ENCODE measurements at places on chromosomes 12 and 14.

- DNase-seq, result no peak
These were observed 34.4 kb upstream of the EPS8 start for GRCh38 chr12:15823360-15824128.

GRCh38 chr14:101082436-101083384, 179.2 kb upstream of the RTL1 start:
- peak; percentile 37 for DNase-seq

- DNase-seq, result no peak
These were observed 1.3 kb upstream of the TWF1 start for GRCh38 chr12:43807386-43807785.

GRCh38 chr14:40691066-40691465, 915.6 kb upstream of the LRFN5 start:
- no peak for DNase-seq

DNA sequence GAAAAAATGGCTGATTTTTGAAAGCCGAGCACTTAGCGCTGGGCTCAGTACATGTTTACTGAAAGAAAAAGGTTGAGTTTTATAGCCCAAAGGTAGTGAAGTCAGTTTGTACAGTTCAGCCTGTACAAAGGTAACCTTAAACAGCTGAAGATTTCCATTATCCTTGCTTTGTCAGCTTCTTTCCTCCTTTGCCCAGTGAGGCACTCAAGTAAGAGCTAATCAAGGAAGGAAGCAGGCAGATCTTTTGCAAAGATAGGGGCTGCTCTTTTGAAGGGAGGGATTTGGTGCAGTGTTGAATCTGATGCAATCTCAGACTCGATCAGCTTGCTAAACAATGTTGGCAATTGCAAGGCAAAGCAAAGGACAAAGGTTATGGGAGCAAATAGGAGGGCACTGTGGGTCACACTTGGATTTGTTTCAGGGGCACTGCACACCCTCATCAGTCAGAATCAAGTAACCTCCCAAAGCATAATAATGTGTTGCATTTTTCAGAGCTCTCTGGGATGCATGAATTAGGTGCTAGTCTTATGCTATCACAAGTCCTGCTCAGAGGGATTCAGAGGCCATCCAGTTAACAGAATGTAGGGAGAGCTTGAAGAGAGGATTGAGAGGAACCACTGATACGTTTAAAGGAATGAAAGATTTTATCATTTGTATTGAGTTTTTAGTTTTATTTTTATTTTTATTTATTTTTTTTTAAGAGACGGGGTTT, 44.4 kb downstream of the ANO6 start:
- DNase-seq, result no peak

DNA sequence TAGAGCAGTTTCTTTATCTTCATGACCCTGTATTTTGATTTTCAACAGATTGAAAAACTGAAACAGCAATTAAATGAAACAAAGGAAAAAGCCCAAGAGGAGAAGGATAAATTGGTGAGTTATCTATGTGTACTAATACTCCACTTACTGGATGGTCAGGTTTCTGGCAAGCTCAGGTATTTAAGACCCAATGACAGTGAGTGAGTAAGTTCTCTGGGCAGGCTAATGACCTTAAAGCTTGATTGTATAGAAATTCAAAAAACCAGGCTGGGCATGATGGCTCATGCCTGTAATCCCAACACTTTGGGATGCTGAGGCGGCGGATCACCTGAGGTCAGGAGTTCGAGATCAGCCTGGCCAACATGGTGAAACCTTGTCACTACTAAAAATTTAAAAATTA, 10.0 kb downstream of the BBOF1 start:
- no peak for DNase-seq

- DNase-seq, result no peak
These were observed 3.0 kb upstream of the ZC3H14 start for GRCh38 chr14:88559852-88560251.

DNA sequence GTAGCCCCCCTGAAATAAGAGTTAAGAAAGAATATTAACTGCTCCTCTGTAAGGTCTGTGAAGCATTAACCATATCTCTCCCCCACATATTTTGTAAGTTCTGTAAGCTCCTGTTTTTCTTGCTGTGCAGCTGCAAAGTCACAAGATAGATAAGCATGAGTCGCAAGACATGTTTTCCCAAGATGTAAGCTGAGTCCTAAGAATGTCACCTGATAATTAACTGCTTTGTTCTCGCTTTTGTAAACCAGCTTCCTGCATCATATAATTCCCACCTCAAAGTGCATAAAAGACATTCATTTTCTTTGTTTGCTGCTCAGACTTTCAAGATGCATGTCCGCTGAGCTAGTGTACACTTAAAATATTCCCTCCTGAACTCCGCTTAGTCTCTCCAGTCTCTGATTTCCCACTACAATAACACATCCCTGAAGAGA, 27.0 kb upstream of the PHC1 start:
- DNase-seq, result no peak

DNA sequence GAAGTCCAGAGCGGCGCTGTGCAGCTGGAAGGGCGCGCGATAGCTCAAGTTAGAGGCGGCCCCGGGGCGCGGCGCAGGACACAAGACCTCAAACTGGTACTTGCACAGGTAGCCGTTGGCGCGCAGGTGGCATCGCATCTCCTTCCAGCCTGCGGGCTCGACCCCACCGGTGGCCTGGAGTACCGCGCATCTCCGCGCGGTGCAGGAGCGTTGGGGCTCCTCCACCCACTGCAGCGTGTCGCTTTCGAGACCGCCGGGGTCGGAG, 553 bp downstream of the CLEC14A start:
- DNase-seq, result no peak

DNA sequence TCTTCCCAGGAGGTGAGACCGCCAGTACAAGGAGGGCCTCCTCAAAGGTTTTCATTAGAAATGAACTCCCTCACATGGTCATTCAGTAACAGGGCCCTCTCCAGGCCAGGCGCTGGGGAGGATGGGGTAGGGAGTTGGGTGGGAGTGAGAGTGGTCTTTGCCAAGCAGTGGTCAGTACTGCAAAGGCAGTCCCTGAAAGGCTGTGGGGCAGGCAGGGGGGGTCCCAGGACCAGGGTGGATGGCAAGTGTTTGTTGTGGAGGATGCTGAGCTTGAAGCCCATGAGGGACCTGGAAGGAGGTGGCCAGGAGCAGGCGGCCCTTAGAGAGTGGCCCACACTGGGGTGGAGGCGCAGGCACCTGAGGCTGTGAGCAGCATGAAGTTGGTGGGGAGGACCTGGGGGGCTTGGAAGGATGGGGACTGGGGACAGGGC, 26.1 kb downstream of the CEP170B start:
- DNase-seq, result no peak

DNA sequence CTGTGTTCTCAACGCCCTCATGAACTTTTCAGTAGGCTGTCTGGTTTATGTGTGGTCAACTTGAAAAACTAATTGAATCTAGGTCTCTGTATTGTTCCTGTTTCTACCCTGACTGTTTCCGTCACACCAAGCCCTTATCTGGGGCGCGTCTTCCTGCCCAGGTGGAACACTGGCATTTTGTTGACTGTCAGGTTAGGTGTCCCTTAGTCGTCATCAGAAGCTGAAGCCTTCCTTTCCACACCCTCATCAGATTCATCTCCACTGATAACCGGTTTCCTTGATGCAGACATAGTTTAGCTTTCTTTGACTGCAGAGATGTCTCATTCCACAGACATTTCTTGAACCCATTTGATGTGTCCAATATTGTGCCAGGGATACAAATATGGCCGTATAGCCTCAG, 96.5 kb downstream of the DUSP16 start:
- no peak for DNase-seq

DNA sequence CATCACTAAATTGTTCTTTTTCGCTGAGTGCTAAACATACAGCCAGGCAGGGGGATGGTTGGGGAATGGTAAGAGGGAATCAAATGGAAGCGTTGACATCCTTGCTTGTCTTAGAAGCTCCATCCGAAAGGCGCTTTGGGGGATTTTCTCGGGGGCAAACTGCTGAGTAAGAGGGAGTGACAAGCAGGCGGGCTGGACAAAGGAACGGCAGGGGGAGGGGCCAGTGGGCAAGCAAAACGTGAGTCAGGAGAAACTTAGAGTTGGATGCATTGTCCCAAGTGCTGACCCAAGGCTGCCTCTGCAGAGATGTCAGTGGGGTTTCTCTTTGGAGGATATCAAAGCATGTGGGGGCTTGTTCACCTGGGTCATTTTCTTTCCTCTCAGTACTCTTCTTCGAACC, 480.5 kb downstream of the VRK1 start:
- DNase-seq, result no peak

DNA sequence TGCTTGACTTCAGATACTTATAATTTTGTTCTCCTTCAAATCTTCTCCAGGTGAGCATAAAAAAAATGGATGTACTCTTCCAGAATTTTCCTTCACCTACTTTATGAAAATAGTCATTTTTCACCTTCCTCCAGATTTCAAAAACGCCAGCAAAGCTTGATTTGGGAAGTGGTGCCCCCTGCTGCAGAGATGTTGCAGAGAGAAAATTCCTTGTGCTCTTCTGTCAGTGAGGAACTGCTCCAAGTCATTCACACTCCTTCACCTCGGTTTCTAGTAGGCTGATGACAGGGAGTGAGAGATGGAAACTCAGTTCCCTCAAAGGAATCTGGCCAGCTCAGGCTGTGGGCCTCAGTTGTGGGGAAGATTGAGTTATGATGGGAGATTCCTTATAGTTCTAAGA, 24.2 kb upstream of the RNASE3 start:
- no peak for DNase-seq

DNA sequence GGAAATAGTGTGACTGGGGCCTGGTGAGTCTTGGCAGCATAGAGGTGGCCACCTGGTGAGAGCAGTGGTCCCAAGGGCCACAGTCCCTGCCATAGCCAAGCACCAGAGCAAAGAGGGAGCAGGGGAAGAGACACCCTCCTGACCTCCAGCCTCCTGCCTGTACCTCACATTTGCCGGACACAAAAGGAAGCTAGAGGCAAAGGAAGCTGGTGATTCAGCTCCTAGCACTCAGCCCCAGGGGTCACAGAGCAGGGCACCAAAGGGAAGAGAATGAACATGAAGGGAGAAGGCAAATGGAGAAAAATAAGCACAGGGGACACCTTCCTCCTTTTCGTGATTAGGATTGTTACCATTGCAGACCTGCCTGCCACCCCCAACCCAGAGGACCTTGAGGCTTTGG, 216.8 kb downstream of the ZFP36L1 start:
- DNase-seq, result no peak

- no peak for DNase-seq
These were observed 209.7 kb upstream of the NPAS3 start for GRCh38 chr14:32728976-32729375.

- DNase-seq, result no peak
These were observed 371.7 kb upstream of the KITLG start for GRCh38 chr12:88951860-88952561.

- no peak for DNase-seq
These were observed 37.7 kb downstream of the LRRC74A start for GRCh38 chr14:76863724-76864407.

DNA sequence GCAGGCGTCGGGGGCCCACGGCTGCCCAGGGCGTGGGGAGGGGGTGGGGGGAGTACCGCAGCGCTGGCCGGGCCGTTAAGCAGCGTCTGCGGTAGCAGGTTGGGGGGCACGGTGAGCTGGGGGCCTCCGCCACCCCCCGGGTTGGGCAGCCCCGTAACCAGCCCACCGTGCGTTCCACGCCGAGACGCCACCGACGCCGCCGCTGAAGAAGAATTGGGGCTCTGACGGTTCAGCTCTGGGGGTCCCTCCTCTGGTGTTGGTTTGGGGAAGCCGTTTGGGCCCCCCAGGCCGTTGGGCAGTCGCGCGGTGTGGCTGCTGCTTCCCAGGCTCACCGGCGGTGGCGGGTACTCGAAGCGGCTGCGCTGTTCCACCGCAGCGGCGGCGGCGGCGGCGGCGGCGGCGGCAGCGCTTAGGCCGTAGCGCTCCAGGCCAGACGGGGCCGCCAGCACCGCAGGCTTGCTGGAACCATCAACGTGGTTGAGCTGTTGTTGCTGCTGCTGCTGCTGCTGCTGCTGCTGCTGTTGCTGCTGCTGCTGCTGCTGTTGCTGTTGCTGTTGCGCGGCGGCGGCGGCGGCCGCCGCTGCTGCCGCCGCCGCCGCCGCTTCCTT, 1.5 kb downstream of the IRF2BPL start:
- DNase-seq, result no peak

DNA sequence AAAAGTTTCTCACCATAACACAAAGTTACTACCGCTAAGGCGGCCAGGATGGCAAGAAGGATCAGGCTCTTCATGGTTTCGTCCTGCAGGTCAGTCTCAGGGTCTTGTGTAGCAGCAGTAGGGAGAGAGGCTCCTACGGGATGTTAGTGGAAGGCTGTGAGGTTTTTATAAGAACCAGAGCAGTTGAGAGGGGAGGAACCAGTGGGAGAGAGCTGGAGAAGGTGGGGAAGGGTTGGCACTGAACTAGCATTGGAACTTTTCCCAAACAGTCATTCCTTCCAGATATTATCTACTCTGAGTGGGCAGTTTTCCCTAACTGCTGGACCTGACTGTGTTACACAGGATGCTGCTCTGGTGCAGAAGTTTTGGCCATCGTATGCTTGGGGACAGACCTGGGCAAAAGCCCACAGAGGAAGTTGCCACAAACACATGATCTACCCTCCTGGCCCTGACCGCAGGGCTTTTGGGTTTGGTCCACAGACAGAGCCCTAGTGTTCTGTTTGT, at the start of gene MGP:
Gene MGP, minus strand, starts transcription at position 137 of the 504 bp plus-strand sequence. Its CDS starts 63 bp downstream, at position 74.
- DNase-seq, result no peak

- DNase-seq, result no peak
These were observed 159.9 kb upstream of the HIF1A start for GRCh38 chr14:61535458-61535857.

DNA sequence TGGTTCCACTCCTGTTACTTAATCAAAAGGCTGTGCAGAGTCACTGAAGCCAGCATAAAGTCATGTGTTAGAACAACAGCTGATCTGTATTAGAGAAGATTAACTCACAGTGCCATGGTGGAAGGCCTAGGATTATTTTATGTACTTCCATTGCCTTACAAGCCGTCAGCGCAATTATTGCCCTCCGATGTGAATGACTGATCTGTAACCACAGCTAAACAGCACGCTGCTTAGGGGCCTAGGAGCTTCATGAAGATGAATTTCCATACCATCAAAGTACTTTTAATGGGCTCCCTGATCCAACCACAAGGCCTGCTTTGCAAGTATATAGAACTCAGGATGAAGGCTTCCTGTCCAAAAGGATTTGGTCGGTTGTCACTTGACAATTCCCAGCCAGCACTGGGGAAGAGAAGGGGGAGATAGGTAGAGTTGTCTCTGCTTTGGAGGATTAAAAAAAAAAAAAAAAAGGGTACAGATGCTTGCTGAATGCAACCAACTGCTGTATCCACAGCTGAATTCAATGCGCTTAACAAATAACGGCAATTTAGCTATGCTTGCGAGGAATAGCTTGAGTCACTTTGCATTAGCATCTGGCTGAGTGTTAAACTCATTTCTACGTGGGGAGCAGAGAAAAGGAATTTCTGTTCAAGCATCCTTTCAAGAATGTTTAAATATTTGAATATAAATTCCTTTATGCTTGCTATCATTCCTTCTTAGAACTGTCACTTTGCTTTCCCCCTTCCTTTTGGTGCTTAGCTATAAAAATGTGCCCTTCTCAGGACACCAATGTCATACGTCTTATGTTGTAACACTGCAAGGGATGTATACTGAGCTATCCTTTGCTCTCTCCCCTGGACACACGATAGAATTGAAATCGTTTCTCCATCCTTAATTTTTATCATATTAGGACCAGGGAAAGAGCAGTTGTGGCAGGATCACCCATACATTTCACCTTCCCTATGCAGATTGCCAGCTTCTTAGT, 387.8 kb downstream of the SOX5 start:
- no peak for DNase-seq
